ENCODE measurements at places on chromosomes 7 and 10.

GRCh38 chr10:71713135-71714030 lies 6.2 kb downstream of the C10orf105 start:
- no peak for DNase-seq

DNA sequence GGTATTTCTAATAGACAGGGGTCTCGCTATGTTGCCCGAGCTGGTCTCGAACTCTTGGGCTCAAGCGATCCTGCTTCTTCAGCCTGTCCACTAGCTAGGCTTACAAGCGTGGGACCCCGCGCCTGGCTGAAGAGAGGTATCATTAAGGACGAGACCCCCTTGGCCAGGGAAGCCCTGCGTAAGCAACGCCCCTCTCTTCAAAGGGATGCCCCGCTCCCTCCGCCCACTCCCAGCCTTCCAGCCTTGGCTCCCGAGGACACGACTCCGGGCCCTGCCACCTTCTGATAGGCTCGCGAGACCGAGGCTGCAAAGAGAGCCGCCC lies 220 bp upstream of the ZKSCAN5 start:
- no peak for DNase-seq

GRCh38 chr10:127080317-127080716 lies 116.1 kb downstream of the INSYN2A start:
- DNase-seq = no peak

GRCh38 chr7:146291900-146292299 lies 175.3 kb downstream of the CNTNAP2 start:
- no peak for DNase-seq

GRCh38 chr10:51709324-51709972 lies 10.1 kb upstream of the CSTF2T start:
- no peak for DNase-seq

GRCh38 chr10:74892839-74893238 lies 66.4 kb downstream of the KAT6B start:
- no peak for DNase-seq

DNA sequence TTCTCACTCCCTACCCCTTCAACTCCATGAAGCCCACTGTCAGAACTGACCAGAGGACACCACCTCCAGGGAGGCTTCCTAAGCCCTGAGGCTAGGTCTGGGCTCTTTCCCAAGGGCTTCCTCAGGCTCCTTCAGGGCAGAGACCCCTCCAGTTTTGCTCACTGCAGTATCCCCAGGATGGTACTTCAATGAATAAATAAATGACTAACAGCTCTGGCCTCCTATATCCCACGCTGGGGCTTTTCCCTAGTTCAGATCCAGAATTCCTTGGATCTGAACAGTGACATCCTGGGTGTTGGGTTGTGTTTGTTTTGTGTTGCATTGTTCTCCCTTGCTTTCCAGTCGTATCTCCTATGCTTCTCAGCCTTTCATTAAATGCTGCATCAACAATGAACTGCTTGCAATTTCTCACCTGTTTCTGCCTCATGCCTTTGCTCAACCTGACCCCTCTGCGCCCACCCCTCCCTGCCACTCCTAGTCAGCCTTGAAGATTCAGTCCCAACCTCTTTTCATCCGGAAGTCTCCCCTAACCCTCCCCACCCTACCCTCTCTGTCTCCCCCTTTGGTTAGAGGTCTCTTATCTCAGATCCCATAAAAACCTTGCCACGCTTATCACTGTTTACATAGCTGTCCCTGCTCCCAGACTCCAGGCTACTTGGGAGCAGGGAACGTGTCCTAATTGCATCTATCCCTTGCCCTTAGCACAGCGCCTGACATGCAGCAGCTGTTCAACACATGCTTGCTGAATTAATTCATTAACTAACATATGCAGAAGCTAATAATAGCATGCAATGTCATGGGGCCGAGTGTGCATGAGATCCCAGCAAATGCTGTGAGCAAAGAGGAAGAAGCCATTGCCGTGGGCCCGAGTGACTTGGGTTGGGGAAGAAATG lies 41.7 kb downstream of the PPP1R3C start:
- DNase-seq = no peak

DNA sequence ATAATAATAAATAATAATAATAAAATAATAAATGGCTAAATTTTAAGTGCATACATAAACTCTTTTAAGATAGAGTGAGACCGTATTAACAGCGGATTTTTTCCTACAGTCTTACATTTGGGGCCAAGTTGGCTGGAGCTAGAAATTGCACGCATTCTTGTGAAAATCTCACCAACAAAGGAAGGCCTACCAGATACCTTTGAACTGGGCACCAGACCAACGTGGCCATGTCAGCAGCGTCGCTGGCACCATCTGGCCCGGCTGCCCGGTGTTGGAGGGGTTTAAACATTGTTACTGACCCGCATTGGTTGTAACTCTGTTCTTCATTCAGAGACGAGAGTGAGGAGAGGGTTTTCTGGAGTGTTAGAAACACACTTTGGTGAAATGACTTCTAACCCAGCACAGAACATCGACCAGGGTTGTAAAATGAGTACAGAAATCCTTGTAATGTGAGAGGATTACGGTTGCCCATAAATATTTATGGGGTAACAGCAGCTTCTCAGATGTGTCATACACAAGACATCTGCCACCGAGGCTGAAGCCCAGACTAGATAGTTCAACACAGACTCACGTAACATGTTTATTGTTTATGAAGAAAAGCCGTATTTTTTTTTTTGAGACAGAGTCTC lies 34.6 kb upstream of the UNCX start:
- DNase-seq = no peak

GRCh38 chr10:101492205-101492604 lies 95.9 kb downstream of the POLL start:
- DNase-seq = no peak

DNA sequence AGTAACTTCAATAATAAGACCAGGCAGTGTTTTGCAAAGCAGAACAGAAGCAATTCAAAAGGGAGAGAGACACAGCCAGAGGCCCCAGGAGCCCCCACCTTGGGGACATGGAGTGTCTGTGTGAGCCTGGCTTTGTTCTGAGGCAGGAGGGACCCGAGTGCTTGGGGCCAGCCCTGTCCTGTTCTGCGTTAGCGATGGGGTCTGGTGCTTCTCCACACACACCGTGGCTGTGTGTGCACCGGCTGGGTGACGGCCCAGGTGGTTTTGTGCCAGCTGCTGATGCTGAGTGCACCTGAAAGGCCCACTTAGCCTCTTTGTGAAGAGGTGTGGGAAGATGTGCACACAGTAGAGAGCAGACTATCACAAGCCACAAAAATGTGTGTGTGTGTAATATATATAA lies 468.9 kb downstream of the DNAJB6 start:
- DNase-seq = no peak

DNA sequence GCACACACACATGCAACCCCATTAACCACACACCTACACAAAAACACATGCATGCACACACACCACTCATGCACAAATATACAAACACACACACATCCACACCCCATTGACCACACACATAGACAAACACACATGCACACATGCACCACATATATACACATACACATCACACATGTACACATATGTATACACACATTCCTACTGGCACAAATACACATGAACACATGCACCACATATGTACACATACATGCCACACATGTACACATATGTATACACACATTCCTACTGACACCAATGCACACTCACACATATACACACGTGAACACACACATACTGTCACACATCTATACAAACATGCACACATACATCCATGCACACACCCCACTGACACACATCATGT lies 212.5 kb upstream of the PPP2R2D start:
- DNase-seq = no peak

DNA sequence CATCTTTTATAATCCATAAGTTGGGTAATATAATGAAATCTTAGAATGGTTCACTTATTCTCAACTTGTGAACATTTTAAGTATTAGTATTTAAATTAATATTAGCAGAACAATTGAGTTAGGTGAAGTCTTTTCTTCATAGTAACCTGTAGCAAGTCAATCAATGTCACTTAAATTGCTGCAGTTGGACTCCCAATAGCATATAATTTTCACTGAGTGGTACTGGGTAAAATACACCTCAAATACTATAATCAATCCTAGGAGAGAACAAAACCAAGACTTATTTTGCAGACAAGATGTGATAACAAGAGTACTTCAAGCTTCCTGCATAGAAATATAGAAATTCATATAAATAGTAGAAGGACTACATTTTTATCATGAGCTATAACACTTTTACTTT lies 677.9 kb upstream of the LRRN3 start:
- no peak for DNase-seq

DNA sequence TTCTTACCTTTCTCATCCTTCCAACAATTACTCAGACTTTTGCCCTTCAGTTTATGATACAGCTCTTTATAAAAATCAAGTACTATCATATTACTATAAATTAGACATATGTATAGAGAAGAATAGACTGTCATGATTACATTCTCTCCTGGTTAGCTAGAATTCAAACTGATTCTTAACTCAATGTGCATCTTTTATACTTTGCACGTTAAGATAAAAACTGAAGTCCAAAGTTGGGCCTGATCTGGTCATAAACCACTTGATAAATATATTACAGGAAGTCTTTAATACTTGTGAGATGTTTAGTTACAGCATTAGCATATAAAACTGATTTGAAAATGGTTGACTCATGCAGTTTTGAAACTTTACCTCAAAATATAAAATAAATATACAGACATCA lies 2.6 kb downstream of the AGR3 start:
- no peak for DNase-seq

Data from stimulated activated CD8-positive, alpha-beta memory T cell treated with anti-CD3 and anti-CD28 coated beads, Interleukin-7, amount 100 ng/mL, for 1 hour (primary cell).